ENCODE measurements at places on chromosomes 3 and 15.
A peak's percentile ranks its signal among the peaks of the same experiment; 100 is the strongest.

- peak; percentile 73 for DNase-seq
Observed at GRCh38 chr3:11944052-11944673, 60.0 kb upstream of the SYN2 start.

DNA sequence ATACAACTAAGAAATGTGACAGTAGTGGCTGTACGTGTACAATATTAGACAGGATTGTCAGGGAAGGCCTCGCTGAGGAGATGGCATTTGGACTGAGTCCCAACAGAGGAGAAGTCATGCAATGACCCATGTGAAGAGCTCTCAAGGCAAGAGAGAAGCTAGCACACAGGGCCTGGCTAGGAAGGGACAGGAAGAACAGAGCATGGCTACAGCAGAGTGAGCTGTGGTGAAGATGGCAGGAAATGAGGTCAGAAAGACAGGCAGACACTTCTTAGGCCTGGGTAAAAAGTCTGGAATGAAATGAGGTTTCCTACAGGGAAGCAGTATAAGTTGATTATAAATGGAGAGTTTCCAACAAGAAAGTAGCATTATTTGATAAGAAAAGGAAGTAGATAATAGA is 33.2 kb upstream of the LEKR1 start:
- DNase-seq = no peak

GRCh38 chr3:39850716-39851032 is 41.3 kb downstream of the MYRIP start:
- no peak for DNase-seq

GRCh38 chr15:26729030-26729429 is 43.8 kb downstream of the GABRB3 start:
- no peak for DNase-seq

- no peak for DNase-seq
Observed at GRCh38 chr3:522888-523287, 326.3 kb downstream of the CHL1 start.

DNA sequence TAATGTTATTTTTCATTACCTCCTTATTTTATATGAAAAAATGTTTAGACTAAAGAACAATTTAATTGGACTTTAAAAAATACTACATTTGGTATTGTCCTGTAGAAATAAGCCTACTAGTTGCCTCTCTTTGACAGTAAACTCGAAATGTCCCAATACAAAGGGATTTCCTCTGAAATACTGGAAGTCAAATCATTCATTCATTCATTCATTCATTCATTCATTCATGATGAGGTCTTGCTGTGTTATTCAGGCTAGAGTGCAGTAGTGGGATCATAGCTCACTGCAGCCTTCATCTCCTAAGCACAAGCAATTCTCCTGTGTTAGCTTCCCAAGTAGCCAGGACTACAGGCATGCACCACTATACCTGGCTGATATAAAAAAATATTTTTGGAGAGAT is 50.6 kb upstream of the PYGO1 start:
- no peak for DNase-seq
